Nucleus accumbens (tissue), 56 donors: ENCODE measurements at places on chromosomes 6 and 20.

DNA sequence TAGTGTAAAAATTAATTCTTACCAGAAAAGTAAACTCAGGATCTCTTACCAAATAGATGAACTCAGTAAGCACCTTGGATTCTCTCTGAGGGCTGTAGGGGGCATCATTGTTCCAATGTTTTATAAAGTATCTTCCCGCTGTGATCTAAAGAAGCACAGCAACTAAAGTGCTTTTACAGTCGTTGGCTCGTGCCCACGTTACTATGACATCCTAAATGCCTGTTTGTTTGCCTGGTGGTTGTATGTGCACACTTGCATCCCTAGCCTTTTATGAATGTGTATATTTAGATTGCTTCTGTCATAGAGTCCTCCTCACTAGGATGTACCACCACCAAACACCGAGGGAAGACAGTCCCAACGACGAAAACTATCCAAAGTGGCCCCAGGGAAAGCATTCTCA, 34.5 kb downstream of the SLX4IP start:
- DNase-seq, result peak; percentile 22

DNA sequence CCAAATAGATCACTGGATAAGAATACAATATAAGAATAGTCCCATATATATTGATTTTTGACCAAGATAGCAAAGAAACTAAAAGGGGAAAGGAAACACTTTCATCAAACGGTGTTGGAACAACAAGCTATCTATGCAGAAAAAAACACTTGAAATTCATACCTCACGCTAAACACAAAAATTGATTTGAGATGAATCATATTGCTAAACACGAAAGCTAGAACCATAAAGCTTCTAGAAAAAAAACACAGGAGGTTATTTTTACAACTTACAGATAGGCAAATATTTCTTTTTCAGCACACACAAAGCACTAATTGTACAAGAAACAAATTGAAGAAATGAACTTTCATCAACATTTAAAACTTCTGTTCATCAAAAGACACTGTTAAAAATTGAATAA, 36.7 kb upstream of the TMEM14A start:
- DNase-seq, result no peak

DNA sequence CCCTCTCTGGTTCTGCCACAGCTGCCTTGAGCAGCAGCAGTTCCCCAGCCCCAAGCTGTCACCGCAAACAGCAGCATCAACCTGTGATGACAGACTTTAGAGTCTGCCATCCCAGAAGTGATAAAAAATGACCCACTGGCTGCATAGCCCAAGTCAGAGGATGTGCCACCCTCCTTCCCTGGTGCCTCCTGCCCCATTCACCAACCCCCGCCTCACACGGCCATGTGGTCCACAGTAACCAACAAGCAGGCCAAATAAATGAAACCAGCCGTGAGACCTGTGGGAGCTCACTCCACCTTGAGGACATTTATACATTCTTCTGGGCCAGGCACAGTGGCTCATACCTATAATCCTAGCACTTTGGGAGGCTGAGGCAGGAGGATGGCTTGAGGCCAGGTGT, 98.2 kb downstream of the PRND start:
- no peak for DNase-seq

GRCh38 chr6:137363805-137364138, 130.4 kb downstream of the OLIG3 start:
- no peak for DNase-seq

- no peak for DNase-seq
These were observed 582.5 kb downstream of the RFPL4B start for GRCh38 chr6:112929641-112930040.

GRCh38 chr6:27544612-27545260, 71.8 kb upstream of the ZNF184 start:
- no peak for DNase-seq

- no peak for DNase-seq
These were observed 2.9 kb upstream of the LY6G6D start for GRCh38 chr6:31712296-31712695.

DNA sequence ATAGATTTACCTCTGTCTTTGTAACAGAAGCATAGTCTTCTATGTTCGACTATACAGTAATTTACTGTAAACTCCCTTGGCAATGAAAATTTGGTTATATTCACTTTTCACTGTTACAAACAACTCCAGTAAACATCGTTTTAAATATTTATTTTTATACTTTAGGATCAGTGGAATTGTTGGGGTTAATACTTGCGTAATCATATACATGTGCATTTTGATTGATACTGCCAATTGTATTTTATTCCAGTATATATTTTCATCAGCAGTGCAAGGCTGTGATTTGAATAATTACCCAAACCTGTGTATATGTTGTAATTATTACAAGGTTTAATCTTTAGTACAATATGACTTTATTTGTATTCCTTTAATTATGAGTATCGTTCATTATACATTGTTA, 255.7 kb downstream of the ARID1B start:
- DNase-seq, result no peak

- no peak for DNase-seq
These were observed 96.9 kb downstream of the FAM120B start for GRCh38 chr6:170403451-170403850.

- DNase-seq, result no peak
These were observed 58.5 kb upstream of the PRSS16 start for GRCh38 chr6:27188885-27189418.

DNA sequence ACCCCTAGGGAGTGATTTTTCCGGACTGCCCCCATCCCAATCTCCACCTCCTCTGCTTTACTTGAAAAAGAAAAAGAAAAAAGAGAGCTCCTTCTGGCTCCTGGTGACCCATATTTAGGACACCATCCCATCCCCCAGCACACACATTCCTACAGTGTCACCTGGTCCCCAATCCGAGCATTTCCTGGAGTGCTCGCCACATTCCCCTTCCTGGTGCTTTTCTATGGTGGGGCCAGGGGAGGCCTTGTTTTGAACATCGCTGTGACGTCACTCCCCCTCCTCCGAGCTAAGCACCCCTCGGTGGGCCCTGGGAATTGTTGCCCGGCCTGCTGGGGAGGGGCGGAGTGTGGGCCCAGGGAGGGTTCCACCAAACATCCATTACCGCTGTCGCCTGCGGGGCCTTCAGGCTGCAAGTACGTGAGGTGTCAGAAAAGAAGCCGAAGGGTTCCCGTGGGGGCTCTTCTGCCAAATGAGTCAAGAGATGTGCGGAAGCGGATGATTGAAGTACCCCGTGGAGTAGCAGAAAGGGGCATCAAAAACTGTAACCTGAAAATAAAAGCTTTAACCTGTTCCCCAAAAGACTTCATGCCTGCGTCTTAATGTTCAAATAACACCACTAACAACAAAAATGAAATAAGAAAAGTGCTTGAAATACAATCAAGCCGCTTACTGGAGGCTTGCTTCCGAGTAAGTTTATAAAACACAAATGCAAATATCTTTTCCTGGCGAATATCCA, 2.8 kb upstream of the FOXC1 start:
- no peak for DNase-seq

- peak; percentile 95 for DNase-seq
These were observed at the start of gene TMEM170B for GRCh38 chr6:11537229-11538051. TMEM170B (plus strand) TSS chr6:11537749; CDS start chr6:11538278, 529 bp downstream.

GRCh38 chr6:51830666-51831065, 256.7 kb downstream of the PKHD1 start:
- no peak for DNase-seq

GRCh38 chr20:45103072-45103471, 2.1 kb upstream of the KCNS1 start:
- DNase-seq, result no peak

GRCh38 chr6:16148498-16148897, 19.6 kb downstream of the MYLIP start:
- DNase-seq, result no peak

- no peak for DNase-seq
These were observed 9.7 kb downstream of the SNAP25 start for GRCh38 chr20:10228330-10228729.

- no peak for DNase-seq
These were observed 220.7 kb downstream of the FUT9 start for GRCh38 chr6:96236471-96236870.

- DNase-seq, result no peak
These were observed 114.3 kb downstream of the COL19A1 start for GRCh38 chr6:69980624-69981023.

- peak; percentile 74 for DNase-seq
These were observed at the start of gene NQO2 for GRCh38 chr6:2999618-3000557. NQO2 (plus strand) TSS chr6:2999894; CDS start chr6:3006553, 6,659 bp downstream.

- no peak for DNase-seq
These were observed 226.7 kb downstream of the LMBRD1 start for GRCh38 chr6:69570106-69570505.

GRCh38 chr20:646868-647233, 6.1 kb downstream of the SRXN1 start:
- DNase-seq, result no peak

DNA sequence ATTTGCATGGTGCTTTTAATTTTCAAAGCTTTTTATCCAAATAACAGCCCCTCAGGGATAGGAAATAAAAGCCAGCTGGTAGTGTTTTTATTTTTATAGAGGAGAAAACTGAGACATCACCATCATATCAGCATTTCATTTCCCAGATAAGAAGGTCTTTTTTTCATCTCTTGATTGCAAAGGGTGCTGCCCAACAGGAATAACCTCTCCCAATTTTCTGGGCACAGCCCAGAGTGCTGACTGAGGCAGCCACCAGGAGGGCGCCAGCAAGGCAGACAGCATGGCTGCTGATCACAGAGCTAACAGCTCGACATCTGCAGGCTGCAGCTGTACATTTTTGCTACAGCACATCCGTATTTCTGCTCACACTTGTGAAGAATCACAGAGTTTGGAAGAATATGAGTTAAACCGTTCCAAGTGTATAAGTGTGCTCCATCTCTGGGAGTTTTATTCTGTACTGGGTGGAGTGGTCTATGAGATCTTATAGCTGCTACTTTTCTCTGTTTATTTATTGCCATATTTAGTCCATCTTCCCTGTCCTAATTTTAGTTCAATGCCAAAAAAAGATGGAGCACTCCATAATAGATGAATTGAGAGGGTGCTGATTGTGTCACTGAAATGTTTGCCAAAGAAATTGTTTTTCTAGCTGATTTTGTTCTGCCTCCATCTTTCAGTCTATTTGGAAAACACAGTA, 85.5 kb upstream of the C20orf144 start:
- no peak for DNase-seq

GRCh38 chr6:43886067-43886461, 116.1 kb downstream of the VEGFA start:
- DNase-seq, result no peak
